Right atrium auricular region (tissue), 2 donors: ENCODE measurements at places on chromosomes 16 and 17. TPM values are rescaled to one million over a fixed set of nuclear protein-coding genes. Genes with fewer than 3 reads are reported as not detected.
A peak's percentile ranks its signal among the peaks of the same experiment; 100 is the strongest.

DNA sequence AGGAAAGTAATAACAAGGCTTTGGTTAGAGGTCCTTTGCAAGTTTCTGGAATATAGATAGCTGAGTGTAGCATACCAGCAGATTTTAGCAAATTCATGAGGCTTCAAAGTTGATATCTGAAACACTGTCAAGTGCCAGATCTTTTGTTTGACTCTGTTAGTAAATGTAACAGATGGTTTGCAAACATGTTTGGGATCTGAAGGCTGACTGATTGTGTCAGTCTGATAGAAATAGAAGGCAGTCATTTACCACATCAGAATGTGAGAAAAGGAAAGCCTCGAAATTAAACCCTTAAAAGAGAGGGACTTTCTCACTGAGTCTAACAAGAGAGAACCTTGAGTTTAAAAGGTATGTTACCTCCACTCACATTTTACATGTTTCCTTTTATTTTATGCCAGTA lies 371.5 kb downstream of the KIF2B start:
- DNase-seq: no peak
- no peaks in the 10 kb centered on the region for H3K36me3 ChIP-seq
- no peaks in the 10 kb centered on the region for H3K4me1 ChIP-seq

- DNase-seq: no peak
- H3K27ac ChIP-seq: no peak overlapping the region
- no peaks in the 10 kb centered on the region for H3K36me3 ChIP-seq
- H3K4me1 ChIP-seq: no peaks in the 10 kb centered on the region
- H3K27me3 ChIP-seq: no peaks in the 10 kb centered on the region
These were observed 188.8 kb downstream of the PRKCA start for GRCh38 chr17:66491213-66491612.

GRCh38 chr16:68447653-68448359 lies 502 bp downstream of the SMPD3 start:
- H3K4me3 ChIP-seq: peak overlapping the region; percentile 51
- no peaks in the 10 kb centered on the region for H3K4me1 ChIP-seq
- no peaks in the 10 kb centered on the region for H3K27me3 ChIP-seq
- no peak for DNase-seq
- H3K27ac ChIP-seq: no peak overlapping the region
- H3K36me3 ChIP-seq: no peaks in the 10 kb centered on the region

SOST gene
- total RNA-seq: not detected

GRCh38 chr17:81162491-81162890 lies 2.8 kb upstream of the PVALEF start:
- H3K4me1 ChIP-seq: no peaks in the 10 kb centered on the region
- no peaks in the 10 kb centered on the region for H3K36me3 ChIP-seq
- no peak overlapping the region for H3K27ac ChIP-seq
- H3K27me3 ChIP-seq: no peaks in the 10 kb centered on the region
- no peak overlapping the region for H3K4me3 ChIP-seq

DNA sequence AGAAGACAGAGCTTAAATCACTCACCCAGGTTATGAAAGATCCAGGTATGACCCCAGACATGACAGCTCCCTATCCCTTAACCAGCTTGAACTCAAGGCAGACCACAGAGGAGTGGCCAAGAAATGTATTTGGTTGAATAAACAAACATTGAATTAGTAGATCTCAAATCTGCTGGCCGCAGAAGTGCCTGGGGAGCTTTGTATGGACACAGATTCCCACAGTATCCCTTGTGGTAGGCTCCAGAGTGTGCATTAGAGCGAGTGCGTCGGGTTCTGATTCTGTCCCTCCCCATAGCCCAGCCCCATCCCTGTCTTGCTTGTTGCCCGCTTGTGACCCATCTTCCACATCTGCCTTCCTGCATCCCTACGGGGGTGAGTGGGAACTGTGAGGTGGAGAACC lies 118.8 kb upstream of the FOXF1 start:
- H3K4me1 ChIP-seq: no peaks in the 10 kb centered on the region
- no peak overlapping the region for H3K27ac ChIP-seq
- H3K4me3 ChIP-seq: no peak overlapping the region

DNA sequence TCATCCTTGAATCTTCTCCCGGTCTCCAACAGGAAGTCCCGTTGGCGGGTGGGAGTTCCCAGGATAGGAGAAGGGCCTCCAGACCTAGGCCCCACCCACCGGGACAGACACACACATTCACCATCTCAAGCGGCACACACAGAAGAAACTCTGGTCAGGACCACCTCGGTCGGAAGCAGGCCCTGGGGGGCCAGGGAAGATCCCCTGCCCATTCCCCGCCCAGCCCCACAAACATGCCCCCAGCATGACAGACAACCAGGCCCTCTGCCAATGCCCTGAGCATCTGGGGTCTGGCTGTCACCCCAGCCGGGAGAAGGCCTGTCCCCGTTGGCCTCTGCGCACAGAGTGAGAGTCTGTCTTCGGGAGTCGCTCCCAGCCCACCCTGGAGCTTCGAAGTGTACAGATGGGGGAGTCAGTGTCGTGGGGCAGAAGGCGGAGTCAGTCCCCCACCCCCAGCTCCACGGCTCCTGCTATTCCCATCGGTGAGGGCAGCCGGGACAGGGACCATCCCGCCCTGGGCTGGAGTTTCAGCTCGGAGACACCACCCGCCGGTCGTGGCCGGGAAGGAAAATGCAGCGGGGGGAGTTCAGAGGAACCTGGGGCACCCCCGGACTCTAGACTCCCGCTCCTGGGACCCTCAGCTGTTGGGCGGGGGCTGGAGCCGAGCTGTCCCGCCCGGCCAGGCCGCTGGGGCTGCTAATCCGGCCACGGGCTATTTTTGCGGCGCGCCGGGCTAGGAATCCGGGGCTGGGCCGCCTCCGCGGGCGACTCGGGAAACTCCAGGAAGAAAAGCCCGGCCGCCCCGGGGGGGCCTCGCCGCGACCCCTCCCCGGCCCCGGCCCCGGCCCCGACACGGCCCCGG lies 660 bp downstream of the RHBDF1 start:
- no peaks in the 10 kb centered on the region for H3K36me3 ChIP-seq
- H3K4me1 ChIP-seq: peaks cover 95% of the 10 kb centered on the region
- no peaks in the 10 kb centered on the region for H3K27me3 ChIP-seq
- H3K27ac ChIP-seq: peak overlapping the region; percentile 90
- H3K4me3 ChIP-seq: peak overlapping the region; percentile 85
